HuH-7.5 (cell line): ENCODE measurements at places on chromosomes 12 and 14.

GRCh38 chr14:96203635-96204034 lies 1.0 kb upstream of the BDKRB2 start:
- DNase-seq: no peak

- DNase-seq: no peak
These were observed 161.1 kb downstream of the PPFIA2 start for GRCh38 chr12:81597928-81598604.

DNA sequence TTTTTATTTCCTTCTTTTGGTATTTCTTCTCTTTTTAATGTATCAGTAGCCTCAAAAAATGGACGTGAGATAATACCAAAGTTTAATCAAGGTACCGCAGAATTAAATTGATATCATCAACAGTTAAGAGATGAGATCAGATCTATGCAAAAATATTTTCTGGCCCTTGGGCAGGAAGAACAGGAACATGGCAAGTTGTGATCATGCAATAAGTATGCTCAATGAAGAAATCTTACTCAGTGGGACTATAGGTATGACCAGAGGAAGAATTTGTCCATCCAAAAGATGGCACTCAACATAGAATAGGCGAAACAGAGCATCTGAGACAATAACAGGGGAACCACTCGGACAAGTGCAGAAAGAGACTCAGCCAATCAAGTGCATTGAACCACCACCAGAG lies 914 bp upstream of the GARIN2 start:
- no peak for DNase-seq

GRCh38 chr14:105877645-105878044 lies 351.3 kb downstream of the TMEM121 start:
- DNase-seq: no peak

- peak; percentile 37 for DNase-seq
These were observed 593 bp downstream of the UNC119B start for GRCh38 chr12:120710805-120711296.

- no peak for DNase-seq
These were observed 13.2 kb downstream of the RASSF8 start for GRCh38 chr12:25971654-25972041.
